ENCODE measurements at places on chromosomes 6 and 20.

DNA sequence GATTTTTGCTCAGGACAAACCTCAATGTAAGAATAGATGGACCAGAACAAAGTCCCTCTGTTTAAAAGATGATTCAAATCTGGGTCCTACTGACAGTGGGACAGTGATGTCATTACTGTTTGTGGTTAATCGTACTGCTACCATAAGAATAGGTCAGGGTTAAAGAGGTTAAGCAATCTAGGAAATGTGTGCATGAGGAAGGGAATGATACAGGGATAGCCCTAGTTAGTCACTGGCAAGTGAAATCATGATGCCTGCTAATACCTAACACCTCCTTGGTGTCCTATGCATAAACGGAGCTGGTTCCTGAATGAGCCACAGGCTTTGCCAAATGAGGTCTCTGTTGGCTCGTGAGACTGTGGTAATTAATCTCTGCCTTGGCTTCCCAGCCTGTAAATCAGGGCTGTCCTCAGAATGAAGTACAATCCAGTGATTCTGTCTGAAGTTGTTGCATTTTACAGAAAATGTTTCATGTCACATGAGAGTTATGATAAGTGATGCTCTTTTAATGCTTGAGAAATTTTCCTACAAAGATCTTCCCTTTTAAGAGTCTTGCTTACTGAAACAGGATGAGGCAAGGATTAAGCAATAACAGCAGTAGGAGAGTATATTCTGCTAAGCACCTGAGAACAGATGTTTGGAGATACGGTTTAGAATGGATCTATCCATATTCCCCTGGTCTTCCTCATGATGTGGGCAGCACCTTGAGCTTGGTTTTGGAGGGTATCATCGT, 3.8 kb downstream of the MEP1A start:
- H3K36me3 ChIP-seq: no peaks in the 10 kb centered on the region
- no peaks in the 10 kb centered on the region for H3K4me1 ChIP-seq
- no peaks in the 10 kb centered on the region for H3K27me3 ChIP-seq
- no peak overlapping the region for H3K4me3 ChIP-seq
- no peak for DNase-seq
- H3K27ac ChIP-seq: no peak overlapping the region

- H3K4me1 ChIP-seq: no peaks in the 10 kb centered on the region
- DNase-seq: no peak
- H3K27ac ChIP-seq: no peak overlapping the region
- no peak overlapping the region for H3K4me3 ChIP-seq
- no peaks in the 10 kb centered on the region for H3K36me3 ChIP-seq
Observed at GRCh38 chr20:47124181-47124717, 229.6 kb downstream of the EYA2 start.

- peaks cover under 1% of the 10 kb centered on the region for H3K36me3 ChIP-seq
- peaks cover 6% of the 10 kb centered on the region for H3K27me3 ChIP-seq
- no peak for DNase-seq
- H3K27ac ChIP-seq: no peak overlapping the region
- no peak overlapping the region for H3K4me3 ChIP-seq
- H3K4me1 ChIP-seq: no peaks in the 10 kb centered on the region
Observed at GRCh38 chr6:79993012-79993910, 11.2 kb upstream of the TTK start.

GRCh38 chr20:45206725-45207124, at the start of gene SEMG1:
Gene SEMG1, plus strand, starts transcription at chr20:45207033. Its CDS starts 21 bp downstream, at chr20:45207054.
- no peaks in the 10 kb centered on the region for H3K4me1 ChIP-seq
- no peak within 1 kb of the TSS for H3K4me3 ChIP-seq
- peaks cover 43% of the 10 kb centered on the region for H3K27me3 ChIP-seq
- no peak for DNase-seq
- no peaks in the 10 kb centered on the region for H3K36me3 ChIP-seq

GRCh38 chr6:170173335-170173881, 117.5 kb downstream of the DLL1 start:
- no peaks in the 10 kb centered on the region for H3K36me3 ChIP-seq
- no peak overlapping the region for H3K27ac ChIP-seq
- peaks cover 3% of the 10 kb centered on the region for H3K4me1 ChIP-seq
- DNase-seq: no peak
- no peak overlapping the region for H3K4me3 ChIP-seq

DNA sequence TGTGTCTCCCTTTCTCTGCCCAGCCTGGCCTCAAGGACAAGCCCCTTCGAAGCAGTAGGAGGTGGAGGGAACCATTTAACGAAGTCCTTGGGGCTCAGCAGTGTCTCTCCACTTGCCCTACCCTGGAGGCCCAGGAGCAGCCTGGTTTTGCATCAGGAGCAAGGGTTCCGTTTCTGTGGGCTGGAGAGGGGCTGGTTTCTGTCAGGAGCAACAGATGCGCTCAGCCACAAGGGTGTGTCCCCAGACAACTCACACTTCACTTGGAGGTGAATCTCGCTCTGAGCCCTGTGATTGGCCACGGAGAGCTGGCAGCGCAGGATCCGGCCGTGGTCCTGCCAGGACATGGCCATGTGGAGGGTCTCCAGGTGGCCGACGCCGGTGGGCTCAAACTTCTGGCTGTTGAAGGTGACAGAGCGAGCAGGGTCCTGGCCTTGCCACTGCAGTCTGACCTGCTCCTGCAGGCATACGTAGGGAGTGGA, 6.9 kb downstream of the SIGLEC1 start:
- H3K4me3 ChIP-seq: no peak overlapping the region
- no peaks in the 10 kb centered on the region for H3K36me3 ChIP-seq
- no peak for DNase-seq
- no peak overlapping the region for H3K27ac ChIP-seq
